ENCODE measurements at places on chromosomes 2 and 18.

DNA sequence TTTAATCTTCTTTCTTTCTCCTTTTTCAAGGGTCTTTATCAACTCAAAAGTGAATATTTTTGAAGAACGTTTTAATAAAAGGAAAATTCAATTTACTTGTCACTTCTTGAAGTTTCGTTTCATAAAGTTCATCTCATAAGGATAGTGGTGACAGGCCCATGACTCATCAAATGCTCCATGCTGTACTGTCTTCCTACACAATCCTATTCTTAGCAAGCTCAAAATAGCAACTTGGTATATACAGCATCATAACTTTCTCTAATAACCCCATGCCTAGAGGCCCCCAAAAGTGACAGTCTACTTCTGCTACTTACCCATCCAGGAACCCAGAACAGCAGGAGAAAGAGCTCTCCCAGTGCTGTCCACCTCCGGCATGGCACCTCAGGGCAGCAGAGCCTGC lies 7.7 kb downstream of the FBXO15 start:
- no peak for DNase-seq

- DNase-seq = no peak
Observed at GRCh38 chr2:223269386-223269785, 217.4 kb downstream of the KCNE4 start.

DNA sequence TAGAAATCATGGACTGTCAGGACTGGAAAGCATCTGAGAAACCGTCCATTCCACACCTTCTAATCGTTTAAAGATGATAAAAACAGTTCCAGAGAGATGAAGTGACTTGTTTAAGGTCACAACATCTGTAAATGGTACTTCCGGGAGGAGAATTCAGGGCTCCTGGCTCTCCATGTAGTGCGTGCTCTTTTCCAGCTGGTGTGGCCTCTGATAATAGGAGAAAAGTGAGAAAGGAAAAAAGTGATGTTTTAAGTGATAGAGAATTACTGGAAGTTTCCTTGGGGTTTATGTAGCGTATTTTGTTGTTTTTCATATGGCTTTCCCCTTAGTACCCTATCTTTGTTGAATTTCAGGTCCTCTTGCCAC lies 663 bp downstream of the C2orf49 start:
- DNase-seq = no peak

DNA sequence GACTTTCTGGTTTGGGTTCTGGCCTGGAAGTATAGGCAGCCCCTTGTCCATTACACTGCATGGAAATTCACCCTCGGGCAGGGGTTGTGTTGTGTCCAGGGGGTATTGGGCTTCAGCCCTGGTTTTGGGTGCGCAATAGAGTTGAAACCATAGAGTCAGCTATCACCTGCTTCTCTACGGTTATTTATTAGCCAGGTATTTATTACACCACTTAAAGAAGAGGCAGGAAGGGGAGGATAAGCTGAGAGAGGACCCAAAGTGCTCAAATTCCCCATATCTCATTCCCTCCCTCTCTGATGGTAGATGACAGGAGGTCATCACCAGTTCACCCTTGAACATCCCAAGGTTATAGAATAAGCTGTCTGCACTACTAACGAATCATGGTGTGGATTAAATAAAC lies 133.4 kb downstream of the HRH4 start:
- DNase-seq = no peak

GRCh38 chr18:13545514-13545913 lies 180.8 kb downstream of the FAM210A start:
- DNase-seq = no peak

- no peak for DNase-seq
Observed at GRCh38 chr2:144477957-144478311, 42.0 kb downstream of the ZEB2 start.

DNA sequence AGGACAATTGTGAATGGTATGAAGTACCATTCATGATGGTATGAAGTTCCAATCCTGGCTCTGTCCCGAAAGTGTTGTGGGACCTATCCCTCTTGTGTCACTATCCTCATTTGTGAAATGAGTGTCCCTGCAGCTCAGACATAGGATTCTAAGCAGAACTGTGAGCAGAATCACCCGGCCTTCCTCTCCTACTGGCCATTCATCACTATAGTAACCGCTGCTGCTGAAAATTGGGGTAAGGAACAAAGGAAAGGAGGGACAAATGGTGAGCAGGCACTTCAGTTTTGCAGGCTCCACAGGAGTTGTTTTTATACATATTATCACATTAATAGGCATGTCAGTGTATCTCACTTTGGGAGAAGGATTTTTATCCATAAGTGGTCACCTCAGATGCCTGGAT lies 27.4 kb downstream of the SMYD1 start:
- no peak for DNase-seq

DNA sequence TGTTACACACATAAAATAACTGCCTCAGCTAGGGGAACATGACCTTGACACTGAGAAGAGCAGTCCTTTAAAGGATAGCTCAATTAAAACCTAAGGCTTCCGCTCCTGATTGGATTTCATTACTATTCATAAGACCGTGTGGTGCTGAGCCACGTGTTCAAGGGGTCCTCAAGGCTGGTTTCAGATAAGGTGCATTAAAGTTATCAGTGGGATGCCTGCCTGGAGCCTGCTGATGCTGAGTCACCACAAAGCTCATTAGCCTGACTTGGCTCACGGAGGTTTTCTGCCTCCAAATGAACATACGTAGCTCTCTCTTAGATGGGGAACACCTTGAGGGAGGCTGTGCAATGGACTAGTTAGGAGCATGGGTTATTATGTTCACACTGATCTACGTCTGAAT lies 518.9 kb downstream of the TDRD15 start:
- DNase-seq = no peak

GRCh38 chr18:69680123-69680522 lies 267.6 kb downstream of the CD226 start:
- no peak for DNase-seq

DNA sequence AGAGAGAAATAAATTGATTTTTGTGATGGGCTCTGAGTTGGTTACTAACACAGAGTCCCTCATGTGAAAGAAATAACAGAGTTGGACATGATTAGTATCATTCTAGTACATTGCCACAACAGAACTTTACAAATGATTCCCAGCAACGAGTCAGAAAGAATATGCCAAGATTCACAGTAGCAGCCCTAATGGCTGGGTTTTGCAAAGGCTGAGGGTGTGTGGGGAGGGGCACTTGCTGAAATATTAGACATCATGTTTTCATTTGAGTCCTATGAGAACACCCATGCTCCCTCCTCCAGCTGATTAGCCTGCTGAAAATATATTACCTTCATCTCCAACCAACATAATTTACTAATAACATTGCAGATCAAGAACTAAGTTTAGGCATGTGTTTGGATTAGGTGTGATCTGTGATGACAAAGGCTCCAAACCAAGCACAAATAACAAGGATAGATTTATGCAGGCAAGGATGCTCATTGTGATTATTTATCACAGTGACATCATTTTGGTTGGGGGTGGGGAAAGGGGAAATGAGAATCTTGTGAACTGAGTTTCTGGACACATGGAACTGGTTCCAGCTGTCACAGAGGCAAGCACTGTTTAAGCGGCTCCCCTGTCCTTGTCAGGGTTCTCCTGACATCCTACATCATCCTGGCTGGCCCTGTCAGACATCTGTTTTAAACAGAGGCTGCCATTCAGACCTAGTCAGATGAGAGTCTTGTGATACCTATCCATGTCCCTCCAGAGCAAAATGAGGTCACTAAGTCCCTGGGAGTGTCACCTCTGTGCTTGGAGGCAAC lies 205.8 kb upstream of the NCKAP5 start:
- no peak for DNase-seq

DNA sequence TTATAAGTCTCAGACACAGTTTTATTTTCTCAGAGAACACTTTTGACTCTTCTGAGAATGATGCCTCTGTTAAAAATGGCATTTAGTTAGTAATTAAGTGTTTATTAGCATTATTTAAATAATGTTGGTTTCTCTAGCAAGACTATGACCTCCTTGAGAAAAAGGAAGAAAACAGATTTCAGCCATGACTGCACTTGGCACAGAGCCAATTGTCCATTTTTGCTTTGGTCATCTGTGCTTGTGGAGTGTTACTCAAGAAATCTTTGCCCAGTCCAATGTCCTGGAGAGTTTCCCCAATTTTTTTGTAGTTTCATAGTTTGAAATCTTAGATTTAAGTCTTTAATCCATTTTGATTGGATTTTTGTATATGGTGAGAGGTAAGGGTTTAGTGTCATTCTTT lies 1229.4 kb upstream of the FAM98A start:
- DNase-seq = no peak

- DNase-seq = no peak
Observed at GRCh38 chr2:236714080-236714479, 144.5 kb downstream of the ACKR3 start.

DNA sequence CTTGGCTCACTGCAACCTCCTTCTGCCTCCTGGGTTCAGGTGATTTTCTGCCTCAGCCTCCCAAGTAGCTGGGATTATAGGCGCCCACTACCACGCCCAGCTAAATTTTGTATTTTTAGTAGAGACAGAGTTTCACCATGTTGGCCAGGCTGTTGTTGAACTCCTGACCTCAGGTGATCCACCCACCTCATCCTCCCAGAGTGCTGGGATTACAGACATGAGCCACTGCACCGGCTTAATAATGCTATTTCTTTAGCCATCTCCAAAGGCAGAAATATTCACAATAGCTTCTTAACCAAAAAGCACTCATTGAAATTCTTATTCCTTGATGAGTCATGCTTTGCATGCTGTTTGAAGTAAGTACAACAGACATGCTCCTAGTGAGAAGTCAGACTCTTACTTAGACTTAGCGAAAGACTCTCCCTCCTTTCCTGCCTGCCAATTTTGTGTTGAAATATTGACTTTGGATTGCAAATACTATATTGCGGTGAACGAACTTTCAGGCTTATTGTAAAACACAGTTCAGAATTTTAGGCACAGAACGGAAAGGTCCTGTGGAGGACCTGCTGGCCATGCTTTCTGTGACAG lies 4.4 kb downstream of the ACTR3 start:
- DNase-seq = no peak

DNA sequence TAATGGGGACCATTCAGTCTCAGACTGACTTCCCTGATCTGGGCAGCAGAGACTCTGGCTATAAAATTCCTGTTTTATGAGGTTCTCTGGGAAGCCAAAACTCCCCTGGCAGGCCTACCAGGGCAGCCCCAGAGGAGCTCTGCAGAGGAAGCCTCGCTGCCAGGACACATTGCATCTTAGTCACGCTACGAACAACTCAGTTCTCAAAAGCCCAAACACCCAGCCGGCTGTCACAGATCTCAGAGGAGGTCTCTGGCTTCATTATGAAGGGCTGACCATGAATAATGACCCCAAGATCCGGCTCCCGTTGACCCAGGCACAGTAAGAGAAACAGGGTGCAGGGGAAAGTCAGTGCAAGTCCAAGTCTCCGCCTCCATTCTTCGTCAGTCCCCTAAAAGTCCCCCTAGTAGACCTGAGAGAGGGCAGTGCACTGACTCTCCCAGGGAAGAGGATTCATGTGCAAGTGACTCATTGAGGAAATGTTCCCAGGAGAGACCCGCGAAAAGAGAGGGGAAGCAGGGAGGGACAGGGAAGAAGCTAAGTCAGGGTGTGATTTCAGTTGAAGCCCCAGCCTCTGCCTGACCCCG lies 212.3 kb downstream of the CYP26B1 start:
- no peak for DNase-seq

GRCh38 chr2:168992591-168993349 lies 38.4 kb downstream of the ABCB11 start:
- DNase-seq = no peak

GRCh38 chr18:62420151-62420512 lies 95.0 kb downstream of the TNFRSF11A start:
- no peak for DNase-seq

DNA sequence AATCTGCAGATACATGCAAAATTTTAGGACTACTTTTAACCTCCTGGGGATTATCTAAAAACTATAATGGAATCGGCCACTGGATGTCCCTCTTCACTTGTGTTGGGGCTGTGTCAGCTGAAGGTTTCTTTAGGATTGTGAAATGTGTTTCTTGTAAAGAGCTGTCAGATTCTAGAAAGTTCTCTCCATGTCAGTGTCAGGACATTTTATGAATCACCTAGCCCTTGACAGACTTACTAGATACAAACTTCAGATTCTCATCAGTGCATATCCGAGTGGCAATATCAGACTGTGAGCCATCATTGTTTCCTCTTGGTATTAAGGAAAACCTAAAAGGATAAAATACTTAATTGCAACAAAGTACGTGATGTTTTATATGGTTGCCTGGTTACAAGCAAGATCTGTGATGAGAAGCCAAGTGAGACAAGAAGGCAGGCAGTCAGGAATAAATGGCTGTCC lies 107.3 kb downstream of the CPS1 start:
- no peak for DNase-seq

Data from B cell (primary cell).